ENCODE measurements at places on chromosomes 11 and 22. TPM values are rescaled to one million over a fixed set of nuclear protein-coding genes. Genes with fewer than 3 reads are reported as not detected.

- DNase-seq: no peak
Observed at GRCh38 chr11:123144707-123145106, 50.3 kb downstream of the CLMP start.

GP1BB gene
- 6.5 TPM for polyA plus RNA-seq

CYB561A3 gene
- polyA plus RNA-seq: 28.7 TPM

TRPM5 gene
- 0.13 TPM for polyA plus RNA-seq

IL10RA gene
- polyA plus RNA-seq: 7.3 TPM

GRCh38 chr22:43975041-43975440, 19.8 kb downstream of the SAMM50 start:
- no peak for DNase-seq

DNA sequence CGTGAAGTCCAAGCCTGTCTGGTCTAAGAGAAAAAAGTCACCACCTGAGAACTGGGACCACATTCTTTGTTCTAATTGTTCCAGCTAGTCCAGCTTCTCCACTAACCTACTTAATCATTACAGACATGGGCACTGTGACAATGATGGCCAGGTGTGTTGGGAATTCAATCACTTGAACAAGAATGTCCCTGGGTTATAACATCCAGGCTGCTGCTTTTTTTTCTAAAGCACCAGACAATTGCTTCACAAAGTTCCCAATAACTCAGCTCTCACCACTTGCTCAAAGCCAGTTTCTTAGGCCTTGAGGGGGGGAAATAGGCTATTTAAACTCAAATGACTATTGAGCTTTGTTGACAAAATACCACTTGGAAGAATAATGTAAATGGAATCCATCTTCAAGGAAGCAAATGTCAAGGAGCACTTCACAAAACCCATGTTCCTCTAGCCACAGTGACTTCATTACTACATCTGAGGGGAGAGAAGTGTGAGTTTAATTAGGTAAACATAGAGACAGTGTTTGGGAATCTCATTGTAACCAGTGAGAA, 80.3 kb downstream of the ME3 start:
- DNase-seq: no peak

- DNase-seq: no peak
Observed at GRCh38 chr22:32558681-32559355, 84.2 kb downstream of the FBXO7 start.

GRCh38 chr11:30818721-30819120, 232.6 kb upstream of the MPPED2 start:
- no peak for DNase-seq

DNA sequence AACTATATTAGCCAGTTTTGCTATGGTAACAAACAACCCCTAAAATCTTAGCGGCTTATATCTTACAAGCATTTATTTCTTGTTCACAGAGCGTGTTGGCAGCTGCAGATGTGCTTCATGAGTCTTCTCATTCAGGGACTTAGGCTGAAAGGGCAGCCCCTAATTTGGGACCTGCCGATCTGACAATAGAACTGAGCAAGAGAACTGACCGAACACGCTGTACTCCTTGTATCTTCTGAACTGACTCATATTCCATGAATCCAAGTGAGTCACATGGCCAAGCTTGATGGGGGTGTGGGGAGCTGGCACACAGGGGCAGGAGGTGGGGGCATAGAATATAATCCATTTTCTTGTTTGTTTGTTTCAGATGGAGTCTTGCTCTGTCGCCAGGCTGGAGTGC, 481.7 kb upstream of the CADM1 start:
- DNase-seq: no peak

SERPIND1 gene
- polyA plus RNA-seq: 0.20 TPM

DNA sequence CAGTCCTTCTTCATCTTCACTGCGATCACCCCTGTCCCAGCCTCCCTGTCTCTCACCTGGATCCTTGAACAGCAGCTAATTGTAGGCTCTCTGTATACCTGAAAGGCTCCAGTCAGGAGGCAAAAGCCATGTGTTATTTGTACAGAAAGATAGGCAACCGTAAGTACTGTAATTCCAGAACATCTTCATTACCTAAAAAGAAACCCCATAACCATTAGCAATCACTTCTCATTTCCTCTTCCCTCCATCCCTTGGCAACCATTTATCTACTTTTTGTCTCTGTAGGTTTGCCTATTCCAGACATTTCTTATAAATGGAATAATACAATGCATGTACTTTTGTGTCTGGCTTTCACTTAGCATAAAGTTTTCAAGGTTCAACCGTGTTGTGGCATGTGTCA, 17.8 kb downstream of the NAGA start:
- no peak for DNase-seq

- no peak for DNase-seq
Observed at GRCh38 chr11:61811831-61812230, 5.0 kb downstream of the FADS1 start.

DNA sequence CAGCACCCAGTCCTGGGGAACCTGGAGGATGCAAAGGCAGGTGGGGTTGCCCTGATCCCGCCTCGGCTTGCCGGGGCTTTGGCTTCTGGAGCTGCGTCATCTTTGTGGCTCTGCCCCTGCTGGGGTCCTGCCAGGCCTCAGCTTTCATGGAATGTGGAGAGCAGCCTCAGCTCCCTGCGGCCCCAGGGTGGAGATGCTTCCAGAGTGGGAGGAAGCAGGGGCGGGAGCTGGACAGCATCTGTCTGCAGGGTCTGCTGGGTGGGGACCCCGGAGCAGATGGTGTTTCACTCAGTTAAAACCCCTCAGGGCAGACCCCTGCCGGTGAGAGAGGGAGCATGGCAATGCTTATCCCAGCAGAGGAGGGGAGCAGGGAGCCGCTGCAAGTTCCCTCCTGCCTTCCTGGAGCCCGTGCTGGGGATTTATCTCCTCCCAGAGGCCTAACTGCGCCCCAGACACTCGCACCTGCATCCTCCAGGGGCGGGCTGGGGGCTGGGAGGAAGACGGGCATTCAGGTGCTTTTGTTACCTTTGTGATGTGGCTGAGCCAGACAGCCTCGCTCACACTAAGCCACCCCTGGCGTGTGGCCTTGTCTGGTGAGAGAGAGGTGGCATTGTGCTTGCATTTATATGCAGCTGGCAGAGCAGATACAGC, 15.7 kb downstream of the GRIK4 start:
- DNase-seq: no peak

- no peak for DNase-seq
Observed at GRCh38 chr11:32526760-32527159, 56.9 kb upstream of the EIF3M start.

DNA sequence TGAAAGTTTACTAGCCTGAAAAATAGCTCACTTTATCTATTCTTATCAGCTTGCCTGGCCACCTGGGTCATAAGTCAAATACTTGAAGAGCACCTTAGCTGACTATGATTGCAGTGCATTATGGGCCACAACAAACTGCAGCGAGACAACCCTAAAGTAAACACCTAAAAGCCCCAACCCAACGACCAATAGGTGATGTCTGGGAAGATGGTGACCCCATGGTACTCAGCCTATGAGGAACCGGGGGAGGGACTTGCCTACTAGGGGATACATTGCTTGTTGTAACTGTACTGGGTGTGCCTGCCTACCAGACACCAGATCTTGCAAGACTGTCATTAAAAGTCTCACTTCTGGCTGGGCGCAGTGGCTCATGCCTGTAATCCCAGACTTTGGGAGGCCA, 35.6 kb upstream of the APOBEC3A start:
- no peak for DNase-seq

- DNase-seq: no peak
Observed at GRCh38 chr22:24156141-24156912, 25.0 kb upstream of the SUSD2 start.

APOA4 gene
- polyA plus RNA-seq: not detected

NXPE1 gene
- not detected for polyA plus RNA-seq

DNA sequence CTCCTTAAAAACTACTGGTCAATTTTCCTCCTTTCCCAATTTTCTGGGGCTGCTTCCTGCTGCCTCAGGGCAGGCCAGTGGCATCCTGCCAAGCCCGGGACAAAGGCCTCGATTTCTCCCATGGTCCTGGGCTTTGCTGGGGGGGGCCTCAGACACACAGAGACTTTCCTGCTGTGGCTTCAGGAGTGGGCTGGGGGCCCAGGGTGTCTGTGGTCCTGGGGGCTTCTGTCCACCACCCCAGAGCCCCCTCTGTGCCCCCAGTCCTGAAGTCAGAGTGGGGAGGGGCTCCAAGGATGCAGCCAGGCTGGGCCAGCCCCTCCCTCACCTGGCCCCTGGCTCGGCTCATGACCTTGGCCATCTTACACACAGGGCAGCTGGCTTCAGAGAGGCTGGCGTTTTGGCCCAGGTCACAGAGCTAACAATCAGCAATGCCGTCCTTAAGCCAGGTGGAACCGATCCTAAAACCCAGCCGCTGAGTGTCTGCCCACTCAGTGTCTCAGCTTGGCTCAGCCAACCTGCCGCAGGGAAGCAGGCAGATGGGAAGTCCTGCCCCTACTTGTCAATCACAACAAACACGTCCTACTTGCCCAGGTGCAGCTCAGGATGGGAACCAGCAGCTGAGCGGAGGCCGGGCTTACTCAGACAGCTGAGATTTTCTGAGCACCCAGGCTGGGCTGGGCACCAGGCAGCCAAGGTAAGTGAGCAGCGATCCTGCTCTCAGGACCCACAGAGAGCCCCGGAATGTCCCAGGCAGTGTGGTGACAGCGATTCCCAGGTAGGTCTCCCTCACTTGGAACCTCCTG, 34.6 kb downstream of the OSBPL5 start:
- DNase-seq: no peak

DNA sequence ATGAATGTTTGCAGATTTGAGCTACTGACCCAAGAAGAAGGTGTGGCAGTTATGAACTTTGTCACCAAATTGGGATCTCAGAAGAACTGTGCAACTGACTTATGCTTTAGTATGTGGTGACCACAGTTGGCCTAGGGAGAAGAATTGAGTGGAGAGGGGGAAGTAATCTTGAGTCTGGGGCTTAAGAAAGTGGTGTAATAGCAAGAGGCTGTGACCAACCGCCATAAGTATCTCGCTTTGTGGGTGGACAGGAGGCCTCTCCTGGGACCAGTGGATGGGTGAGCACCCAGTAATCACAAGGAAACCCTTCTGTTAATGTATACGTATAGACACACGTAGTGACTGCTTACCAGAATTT, 12.7 kb upstream of the IL10RA start:
- DNase-seq: no peak

FBXO3 gene
- 38.1 TPM for polyA plus RNA-seq

- DNase-seq: no peak
Observed at GRCh38 chr11:131633921-131634715, 263.7 kb downstream of the NTM start.

DNA sequence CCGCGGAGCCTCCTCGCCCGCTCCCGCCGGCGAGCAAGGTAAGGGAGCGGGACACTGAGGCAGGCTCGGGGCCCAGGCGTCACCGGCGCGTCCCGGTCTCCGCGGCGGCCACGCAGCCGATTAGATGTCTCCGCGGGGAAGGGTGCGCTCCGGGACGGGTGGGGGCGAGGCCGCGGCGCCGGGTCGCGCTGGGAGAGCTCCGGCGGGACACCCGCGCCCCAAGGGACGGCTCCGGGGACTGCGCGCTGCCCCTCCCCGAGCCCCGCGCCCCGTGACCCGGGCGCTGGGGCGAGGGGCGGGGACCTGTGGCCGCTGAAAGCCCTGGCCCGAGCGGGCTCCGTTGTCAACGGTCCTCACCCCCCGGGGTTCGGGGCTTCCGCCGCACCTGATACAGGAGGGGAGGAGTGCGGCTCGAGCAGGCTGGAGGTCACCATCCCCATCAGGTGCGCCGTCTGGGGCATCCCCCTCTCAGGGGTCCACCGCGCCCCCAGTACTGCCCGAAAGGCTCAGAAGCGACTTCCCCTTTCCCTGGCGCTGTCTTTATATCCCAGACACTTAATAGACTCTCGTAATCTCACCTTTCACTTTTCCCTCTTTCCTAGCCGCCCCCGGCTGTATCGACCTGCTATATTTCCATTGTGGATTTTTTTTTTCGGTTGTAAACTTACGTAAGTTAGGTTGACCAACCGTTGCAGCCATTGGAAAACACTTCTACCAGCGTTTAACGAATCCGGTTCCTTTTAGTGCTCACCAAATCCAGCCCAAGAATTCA, 573 bp downstream of the PPFIA1 start:
- DNase-seq: peak; percentile 26

- DNase-seq: no peak
Observed at GRCh38 chr11:64241491-64242374, 838 bp downstream of the FKBP2 start.

DNA sequence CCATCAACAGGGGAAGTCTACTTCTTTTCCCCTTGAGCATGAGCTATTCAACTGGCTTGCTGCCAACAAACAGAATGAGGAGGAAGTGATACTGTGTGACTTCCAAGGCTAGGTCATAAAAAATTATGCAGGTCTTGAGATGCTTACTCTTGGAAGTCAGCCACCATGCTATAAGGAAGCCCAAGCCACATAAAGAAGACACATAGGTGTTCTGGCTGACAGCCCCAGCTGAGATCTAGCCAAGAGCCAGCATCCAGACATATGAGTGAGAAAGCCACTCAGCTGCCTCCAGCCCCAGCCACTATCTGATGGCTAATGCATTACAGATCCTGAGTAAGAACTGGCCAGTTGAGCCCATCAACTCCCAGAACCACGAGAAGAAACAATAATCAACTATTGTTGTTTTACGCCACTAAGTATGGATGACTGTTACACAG, 31.0 kb upstream of the PPP2R1B start:
- no peak for DNase-seq

DNA sequence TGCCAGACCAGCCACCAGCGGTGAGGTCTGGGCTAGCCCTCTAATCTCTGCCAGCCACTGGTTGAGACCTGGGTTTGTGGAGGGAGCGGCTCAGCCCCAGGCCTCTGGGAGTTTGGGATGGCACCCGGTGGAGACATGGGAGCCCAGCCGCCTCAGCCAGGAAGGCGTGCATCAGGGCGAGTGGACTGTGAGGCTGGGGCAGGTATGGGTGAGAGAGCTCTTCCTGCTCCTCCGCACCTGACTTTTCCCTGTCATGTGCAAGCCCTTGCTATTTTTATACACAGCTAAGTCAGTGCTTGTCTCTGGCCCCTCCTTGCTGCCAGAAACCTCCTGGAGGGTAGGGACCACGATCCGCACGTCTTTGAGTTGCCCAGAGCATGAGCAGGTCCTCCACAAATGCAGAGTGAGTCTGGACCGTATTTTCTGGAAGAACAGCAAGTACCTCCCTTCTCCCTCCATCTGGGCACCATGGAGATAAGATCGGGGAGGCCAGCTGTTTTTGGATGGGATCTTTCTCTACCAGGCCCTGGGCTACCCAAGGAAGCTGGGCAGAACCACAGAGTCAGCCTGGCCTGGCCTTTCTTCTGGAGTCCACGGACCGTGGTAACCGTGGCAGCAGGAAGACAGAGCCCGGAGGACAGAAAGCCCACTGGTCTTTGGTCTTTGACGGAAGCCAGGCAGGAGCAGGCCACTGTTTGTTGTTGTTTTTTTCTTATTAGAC, 53.3 kb downstream of the IGLL1 start:
- no peak for DNase-seq

- no peak for DNase-seq
Observed at GRCh38 chr11:68314203-68315170, 2.1 kb downstream of the LRP5 start.

DNA sequence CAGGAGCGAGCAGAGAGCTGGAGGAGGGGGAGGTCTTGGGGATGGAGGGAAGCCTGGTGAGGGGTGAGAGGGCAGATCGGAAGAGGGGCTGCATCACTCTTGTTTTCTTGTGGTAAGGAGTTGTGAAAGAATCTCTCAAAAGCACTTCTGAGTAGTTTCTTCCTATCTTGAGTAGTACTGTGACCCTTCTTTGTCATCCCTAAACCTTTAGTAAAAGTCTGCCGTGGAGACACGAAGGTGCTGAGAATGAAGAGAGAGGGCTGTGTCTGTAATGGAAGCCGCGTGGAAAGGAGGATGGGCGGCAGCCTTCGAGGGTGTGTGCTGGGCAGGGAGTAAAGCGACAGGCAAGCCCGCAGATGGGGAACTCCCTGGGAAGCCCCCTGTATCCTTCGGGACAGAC, 237.8 kb downstream of the TBC1D22A start:
- DNase-seq: no peak

All from right lung (tissue), 10 donors.